ENCODE measurements at places on chromosomes 11 and 22.
A peak's percentile ranks its signal among the peaks of the same experiment; 100 is the strongest.

GRCh38 chr11:130043575-130043974, 26.1 kb upstream of the APLP2 start:
- DNase-seq = no peak

DNA sequence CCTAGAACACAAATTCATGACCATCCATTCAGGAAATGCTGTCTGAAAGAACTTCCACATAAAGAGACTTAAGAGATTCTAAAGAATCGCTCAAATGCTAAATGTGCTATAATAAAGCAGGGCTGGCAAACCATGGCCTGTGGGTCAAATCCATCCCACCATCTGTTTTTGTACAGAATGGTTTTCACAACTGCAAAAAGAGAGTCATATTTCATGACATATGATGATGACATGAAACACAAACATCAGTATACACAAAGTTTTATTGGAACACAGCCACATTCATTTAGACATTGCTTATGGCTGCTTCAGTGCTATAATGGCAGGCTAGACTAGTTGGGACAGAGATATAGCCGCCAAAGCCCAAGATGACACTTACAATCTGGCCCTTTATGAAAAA, 85.1 kb downstream of the RRAS2 start:
- DNase-seq = no peak

DNA sequence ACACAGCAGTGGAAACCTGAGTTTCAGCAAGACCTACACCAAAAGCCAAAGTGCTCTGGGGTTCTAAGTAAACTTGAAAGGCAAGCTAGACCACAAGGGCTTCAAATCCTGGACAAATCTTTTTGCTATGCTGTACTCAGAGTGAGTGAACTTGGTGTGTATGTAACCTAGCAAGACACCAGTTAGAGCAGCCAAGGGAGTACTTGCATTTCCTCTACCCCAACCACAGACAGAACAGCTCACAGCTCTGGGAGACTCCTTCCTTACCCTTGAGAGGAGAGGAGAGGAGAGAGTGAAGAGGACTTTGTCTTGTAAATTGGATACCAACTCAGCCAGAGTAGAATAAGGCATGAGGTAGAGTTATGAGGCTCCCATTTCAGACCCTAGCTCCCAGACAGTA, 71.4 kb downstream of the CTSC start:
- no peak for DNase-seq

DNA sequence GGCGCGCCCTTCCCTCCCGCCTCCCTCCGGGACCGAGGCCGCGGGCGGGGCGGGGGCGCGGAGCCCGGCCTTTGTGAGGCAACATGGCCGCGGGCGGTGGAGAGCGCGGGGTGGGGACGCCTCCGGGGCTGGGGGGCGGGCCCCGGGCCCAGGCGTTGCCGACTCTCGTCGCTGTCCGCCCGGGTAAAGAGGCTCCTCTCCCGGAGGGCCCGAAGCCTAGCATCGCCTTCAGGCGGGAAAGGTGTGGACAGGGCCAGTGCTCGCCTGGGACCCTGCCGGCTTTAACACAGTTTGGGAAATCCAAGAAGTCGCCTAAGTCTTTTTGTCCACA, 369 bp downstream of the DGCR8 start:
- DNase-seq = peak; percentile 55

DNA sequence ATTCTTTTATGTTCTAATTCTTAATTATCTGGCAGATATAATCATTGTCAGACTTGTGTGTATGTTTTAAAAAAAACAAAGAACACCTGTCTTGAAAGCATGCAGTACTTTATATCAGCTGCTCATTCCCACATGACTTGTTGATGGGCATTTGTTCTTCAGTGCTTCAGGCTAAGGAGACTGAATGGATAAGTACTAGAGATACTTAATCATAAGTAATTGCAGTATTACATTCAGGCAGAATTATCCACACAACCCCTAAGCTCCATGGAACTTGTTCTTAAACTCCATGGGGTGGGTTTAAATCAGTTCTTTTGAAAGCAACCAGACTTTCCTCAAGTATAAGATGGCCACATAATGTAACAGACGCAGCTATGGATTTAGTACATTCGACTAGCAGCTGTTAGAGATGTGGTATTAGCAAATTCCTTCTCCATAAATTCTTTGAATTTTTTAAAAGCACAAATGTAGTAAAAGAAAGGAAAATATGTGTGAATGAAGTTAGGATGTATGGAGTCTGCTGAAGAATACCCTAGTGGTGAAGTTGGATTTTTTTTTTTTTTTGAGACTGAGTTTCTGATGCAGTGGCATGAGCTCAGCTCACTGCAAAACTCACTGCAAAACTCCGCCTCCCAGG, 3.0 kb downstream of the JAM3 start:
- DNase-seq = no peak

- DNase-seq = no peak
These were observed 11.9 kb downstream of the C11orf21 start for GRCh38 chr11:2289859-2290258.

- no peak for DNase-seq
These were observed 475.5 kb downstream of the TBC1D22A start for GRCh38 chr22:47237890-47238480.

- DNase-seq = no peak
These were observed 1.7 kb upstream of the BID start for GRCh38 chr22:17775781-17776465.
